Uterus (tissue), 4 donors: ENCODE measurements at places on chromosomes 7 and 10. TPM values are rescaled to one million over a fixed set of nuclear protein-coding genes. Genes with fewer than 3 reads are reported as not detected.

GRCh38 chr7:7563813-7564212 is 2.9 kb upstream of the MIOS start:
- H3K27me3 ChIP-seq = no peaks in the 10 kb centered on the region
- no peaks in the 10 kb centered on the region for H3K4me1 ChIP-seq
- H3K27ac ChIP-seq = no peak overlapping the region
- no peak overlapping the region for H3K4me3 ChIP-seq
- DNase-seq = no peak

- no peak overlapping the region for H3K4me3 ChIP-seq
- H3K4me1 ChIP-seq = no peaks in the 10 kb centered on the region
- H3K27me3 ChIP-seq = no peaks in the 10 kb centered on the region
- no peak for DNase-seq
Measured at GRCh38 chr10:57689596-57690297, 577.9 kb downstream of the IPMK start.

DNA sequence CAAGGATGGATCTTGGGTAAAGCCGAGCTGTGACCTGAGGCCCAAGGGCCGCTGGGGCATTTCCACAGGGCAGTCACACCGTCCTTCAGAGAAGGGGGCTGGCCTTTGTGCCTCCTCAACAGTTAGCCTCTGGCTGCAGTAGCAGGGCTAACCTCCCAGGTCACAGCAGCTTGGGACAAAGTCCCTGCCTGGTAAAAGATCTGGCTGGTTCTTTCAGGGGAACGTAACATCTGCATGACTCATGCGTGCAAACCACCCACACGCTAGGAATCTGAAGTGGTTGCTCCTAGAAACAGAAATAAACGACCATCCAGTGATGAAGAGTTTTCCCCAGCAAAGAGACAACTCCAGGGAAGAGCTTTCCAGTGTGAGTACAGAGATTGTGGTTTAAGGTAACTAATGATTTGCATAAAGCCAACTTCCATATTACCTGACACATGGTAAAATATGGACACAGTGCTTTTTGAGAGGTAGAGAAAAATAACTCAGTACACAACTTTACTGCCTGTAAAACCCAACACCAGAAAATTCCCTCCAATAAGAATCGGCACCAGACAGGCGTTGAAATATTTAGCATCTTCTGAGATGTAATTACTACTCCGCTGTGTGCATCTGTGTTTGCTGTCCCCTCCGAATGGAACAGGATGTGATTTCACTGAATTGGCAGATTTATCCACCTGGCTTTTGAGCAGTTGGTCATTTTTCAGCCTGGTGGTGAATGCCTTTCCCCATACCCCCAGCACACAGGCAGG is 84.9 kb upstream of the ADRB1 start:
- H3K27me3 ChIP-seq = no peaks in the 10 kb centered on the region
- DNase-seq = no peak
- no peaks in the 10 kb centered on the region for H3K36me3 ChIP-seq
- H3K27ac ChIP-seq = no peak overlapping the region

DNA sequence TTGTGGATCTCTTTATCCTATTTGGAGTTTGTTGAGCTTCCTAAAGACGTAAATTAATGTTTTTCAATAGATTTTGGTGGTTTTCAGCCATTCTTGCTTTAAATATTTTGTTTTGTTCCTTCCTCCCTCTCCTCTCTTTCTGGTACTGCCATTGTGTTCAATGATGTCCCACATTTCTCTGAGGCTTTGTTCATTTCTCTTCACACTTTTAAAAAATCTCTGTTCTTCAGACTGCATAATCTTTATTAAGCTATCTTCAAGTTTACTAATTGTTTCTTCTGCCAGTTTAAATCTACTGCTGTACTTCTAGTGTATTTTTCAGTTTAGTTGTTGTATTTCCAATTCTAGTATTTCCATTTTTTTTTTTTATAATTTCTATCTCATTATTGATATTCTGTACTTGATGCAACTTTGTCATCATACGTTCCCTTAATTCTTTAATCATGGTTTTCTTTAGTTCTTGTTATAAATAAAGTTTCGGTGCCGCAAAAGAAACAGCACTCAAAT is 45.6 kb upstream of the FZD9 start:
- no peak overlapping the region for H3K27ac ChIP-seq
- no peaks in the 10 kb centered on the region for H3K36me3 ChIP-seq
- no peak overlapping the region for H3K4me3 ChIP-seq
- no peaks in the 10 kb centered on the region for H3K27me3 ChIP-seq
- no peaks in the 10 kb centered on the region for H3K4me1 ChIP-seq

- H3K4me1 ChIP-seq = no peaks in the 10 kb centered on the region
- H3K4me3 ChIP-seq = no peak overlapping the region
- no peaks in the 10 kb centered on the region for H3K36me3 ChIP-seq
- H3K27ac ChIP-seq = no peak overlapping the region
- no peaks in the 10 kb centered on the region for H3K27me3 ChIP-seq
Measured at GRCh38 chr7:26420422-26421019, 128.9 kb downstream of the SNX10 start.

DNA sequence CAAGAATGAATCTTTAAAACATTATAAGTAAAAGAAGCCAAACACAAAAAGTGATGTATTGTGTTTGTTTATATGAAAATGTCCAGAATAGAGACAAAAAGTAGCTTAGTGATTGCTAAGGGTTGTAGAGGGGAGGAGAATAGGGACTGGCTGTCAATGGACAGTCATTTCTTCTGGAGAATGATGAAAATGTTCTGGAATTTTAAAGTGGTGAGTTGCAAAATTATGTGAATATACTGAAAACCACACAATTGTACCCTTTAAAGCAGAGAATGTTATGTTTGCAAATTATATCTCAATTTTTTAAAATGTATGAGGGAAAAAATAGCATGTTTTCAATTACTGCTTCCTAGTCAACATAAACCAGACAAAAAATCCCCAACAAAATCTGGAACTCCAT is 174.2 kb downstream of the KMT2E start:
- DNase-seq = no peak
- no peak overlapping the region for H3K4me3 ChIP-seq
- H3K36me3 ChIP-seq = no peaks in the 10 kb centered on the region

GRCh38 chr10:2137549-2138174 is 400.3 kb upstream of the ADARB2 start:
- no peak overlapping the region for H3K4me3 ChIP-seq
- no peaks in the 10 kb centered on the region for H3K36me3 ChIP-seq
- no peak overlapping the region for H3K27ac ChIP-seq
- no peak for DNase-seq

HPS1 gene
- 16.1 TPM for total RNA-seq
